ENCODE measurements at places on chromosomes 16 and 17. TPM values are rescaled to one million over a fixed set of nuclear protein-coding genes. Genes with fewer than 3 reads are reported as not detected.

DNA sequence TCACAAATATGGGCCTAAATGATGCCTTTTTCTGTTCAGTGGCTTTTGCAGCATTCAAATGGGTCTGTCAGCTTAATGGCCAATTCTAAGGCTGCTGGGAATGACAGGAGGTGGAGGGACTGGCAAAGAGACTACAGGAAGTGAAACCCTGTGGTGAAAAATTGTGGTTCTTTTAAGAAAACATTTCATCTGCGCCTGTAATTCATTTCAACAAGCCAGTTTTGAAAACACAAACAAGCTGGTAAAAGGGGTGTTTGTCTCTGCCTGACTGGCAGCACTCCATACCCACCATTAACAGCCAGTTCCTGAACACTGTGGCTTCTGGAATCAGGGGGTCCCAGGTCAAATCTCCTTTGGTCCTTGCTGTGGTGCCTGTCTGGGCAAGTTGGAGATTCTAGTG, 3.6 kb upstream of the KDM8 start:
- H3K27ac ChIP-seq = peak overlapping the region; percentile 62
- H3K27me3 ChIP-seq = no peaks in the 10 kb centered on the region
- no peak overlapping the region for H3K4me3 ChIP-seq

DNA sequence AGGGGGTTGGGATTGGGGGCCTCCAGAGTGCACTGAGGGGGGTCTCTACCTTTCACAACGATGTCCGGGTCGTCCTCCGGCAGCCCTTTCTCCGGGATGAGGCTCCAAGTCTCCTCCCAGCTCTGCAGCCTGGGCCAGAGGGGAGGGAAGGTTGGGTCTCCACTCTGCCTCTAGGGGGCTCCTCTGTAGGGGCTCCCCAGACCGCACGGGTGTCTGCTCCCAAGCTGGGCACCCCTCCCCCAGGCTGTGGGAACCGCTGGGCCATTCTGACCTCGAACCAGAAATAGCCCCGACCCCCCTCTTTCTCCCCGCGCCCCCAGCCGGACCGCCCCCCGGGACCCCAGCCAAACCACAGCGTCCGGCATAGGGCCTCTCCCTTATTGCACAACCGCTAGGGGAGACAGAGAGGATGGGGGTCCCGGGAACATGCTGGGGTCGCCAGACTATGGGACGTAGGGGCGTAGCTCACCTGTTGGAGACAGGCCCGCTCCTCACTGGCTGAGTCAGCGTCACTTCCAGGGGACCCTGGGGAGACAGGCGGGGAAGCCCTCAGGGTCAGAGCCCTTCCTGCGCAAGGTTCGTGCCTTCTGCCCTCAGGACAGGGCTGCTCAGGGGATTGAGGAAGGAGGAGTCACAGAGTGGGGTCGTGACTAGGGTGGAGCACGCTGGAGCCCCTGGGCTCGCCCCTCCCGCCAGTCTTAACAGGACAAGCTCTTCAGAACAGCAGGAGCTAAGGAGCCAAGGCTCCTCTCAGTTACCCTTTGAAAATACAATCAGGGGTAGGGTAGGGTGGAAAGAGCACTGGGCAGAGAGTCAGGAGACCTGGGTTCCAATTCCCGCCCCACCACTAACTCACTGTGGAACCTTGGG, 2.7 kb downstream of the PLEKHH3 start:
- H3K27ac ChIP-seq = no peak overlapping the region
- no peak overlapping the region for H3K4me3 ChIP-seq
- DNase-seq = no peak
- peaks cover 63% of the 10 kb centered on the region for H3K4me1 ChIP-seq
- H3K27me3 ChIP-seq = peaks cover 41% of the 10 kb centered on the region

- H3K4me1 ChIP-seq = peaks cover 84% of the 10 kb centered on the region
- no peaks in the 10 kb centered on the region for H3K27me3 ChIP-seq
- H3K36me3 ChIP-seq = no peaks in the 10 kb centered on the region
- peak overlapping the region; percentile 77 for H3K27ac ChIP-seq
Observed at GRCh38 chr17:45313421-45313771, 3.4 kb downstream of the MAP3K14 start.

The WFDC1 gene
- not detected for total RNA-seq

The ARHGAP27 gene
- total RNA-seq = 108 TPM

DNA sequence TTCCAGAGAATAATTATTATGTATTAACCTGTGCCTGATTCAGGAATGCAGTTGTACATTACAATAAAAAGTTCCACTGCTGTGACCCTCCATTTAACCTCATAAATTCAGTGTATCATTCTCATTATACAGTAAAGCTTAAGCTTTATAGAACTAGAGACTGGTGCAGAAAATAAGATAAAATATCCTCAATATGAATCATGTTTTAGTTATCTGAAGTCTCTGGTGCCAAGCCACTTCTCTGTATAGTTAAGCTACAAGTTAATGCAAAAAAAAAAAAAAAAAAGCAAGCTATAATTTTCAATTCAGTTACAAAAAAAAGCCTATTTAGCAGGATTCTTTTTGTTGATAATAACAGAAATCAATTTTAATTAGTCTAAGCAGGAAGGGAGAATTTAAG, 22.4 kb upstream of the SMIM36 start:
- H3K27me3 ChIP-seq = no peaks in the 10 kb centered on the region
- no peak overlapping the region for H3K27ac ChIP-seq
- H3K4me3 ChIP-seq = no peak overlapping the region
- no peaks in the 10 kb centered on the region for H3K36me3 ChIP-seq
- DNase-seq = no peak
- H3K4me1 ChIP-seq = no peaks in the 10 kb centered on the region

DNA sequence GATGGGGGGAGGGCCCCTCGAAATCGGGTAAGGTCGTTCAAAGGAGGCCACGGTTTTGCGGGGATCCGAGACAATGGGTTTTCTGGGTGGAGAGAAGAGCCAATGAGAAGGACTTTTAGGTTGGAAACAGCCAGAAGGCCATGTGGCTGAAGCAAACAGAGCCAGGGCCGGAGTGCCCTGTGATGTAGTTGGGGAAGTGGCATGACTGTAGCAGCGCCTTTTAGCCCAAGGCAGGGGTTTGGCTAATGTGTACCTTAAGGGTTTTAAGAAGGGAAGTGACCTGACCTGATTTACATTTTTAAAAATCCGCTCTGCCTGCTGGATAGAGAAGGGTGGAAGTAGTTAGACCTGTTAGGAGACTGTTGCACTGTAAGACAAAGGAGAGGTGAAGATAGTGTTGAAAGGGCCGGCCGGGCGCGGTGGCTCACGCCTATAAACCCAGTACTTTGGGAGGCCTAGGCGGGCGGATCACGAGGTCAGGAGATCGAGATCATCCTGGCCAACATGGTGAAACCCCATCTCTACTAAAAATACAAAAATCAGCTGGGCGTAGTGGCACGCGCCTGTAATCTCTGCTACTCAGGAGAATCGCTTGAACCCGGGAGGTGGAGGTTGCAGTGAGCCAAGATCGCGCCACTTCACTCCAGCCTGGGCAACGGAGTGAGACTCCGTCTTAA, 1.0 kb downstream of the LYRM1 start:
- no peak for DNase-seq
- H3K36me3 ChIP-seq = no peaks in the 10 kb centered on the region
- H3K27me3 ChIP-seq = no peaks in the 10 kb centered on the region
- H3K4me3 ChIP-seq = peak overlapping the region; percentile 70

DNA sequence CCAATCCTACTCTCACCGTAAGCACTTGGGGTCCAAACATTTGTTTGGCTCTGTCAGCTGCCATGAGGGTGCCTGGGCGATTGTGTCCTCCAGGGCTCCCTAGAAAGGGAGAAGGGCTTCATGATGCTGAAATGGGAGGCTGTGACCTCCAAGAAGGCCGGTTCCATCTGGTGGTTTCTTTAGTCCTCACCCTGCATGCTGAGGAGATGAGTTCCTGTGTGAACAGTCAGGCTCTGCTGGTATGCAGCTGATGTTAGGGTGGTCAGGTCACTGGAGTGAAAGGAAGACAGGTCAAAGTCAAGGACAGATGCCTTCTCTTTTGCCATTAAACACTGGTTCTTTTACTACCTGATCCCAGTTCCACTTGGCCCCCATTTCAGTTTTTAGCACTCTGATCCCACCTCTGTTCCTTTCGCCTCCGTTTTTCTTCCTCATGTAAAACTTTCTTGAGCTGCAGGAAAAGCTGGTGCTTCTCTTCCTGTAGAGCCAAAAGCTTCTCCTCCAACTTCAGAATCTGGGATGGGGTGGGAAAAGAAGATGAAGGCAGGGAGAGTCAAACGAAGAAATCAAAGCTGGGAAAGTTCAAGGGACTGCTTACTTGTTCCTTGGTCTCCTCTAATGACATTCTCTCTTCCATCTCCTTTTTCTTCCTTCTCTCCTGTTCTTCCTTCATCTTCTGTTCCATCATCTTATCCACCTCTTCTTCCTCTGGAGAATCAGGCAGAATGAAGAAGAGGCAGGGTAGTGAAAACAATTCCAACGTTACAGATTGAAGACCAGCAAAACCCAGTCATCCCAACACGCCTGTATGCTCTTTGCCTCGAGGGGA, 1.1 kb downstream of the GPS2 start:
- peaks cover 67% of the 10 kb centered on the region for H3K36me3 ChIP-seq
- DNase-seq = no peak
- H3K27me3 ChIP-seq = no peaks in the 10 kb centered on the region
- peak overlapping the region; percentile 83 for H3K27ac ChIP-seq
- H3K4me1 ChIP-seq = peaks cover 58% of the 10 kb centered on the region
- H3K4me3 ChIP-seq = peak overlapping the region; percentile 5

- H3K36me3 ChIP-seq = no peaks in the 10 kb centered on the region
- no peak overlapping the region for H3K27ac ChIP-seq
- no peak for DNase-seq
- H3K4me3 ChIP-seq = no peak overlapping the region
- H3K4me1 ChIP-seq = no peaks in the 10 kb centered on the region
- H3K27me3 ChIP-seq = no peaks in the 10 kb centered on the region
Observed at GRCh38 chr17:79619636-79620206, 8.9 kb upstream of the RBFOX3 start.

The RRAD gene
- total RNA-seq = 0.58 TPM

The ZNF75A gene
- total RNA-seq = 88.1 TPM

The PTX4 gene
- not detected for total RNA-seq

- no peak overlapping the region for H3K27ac ChIP-seq
- no peaks in the 10 kb centered on the region for H3K4me1 ChIP-seq
- no peaks in the 10 kb centered on the region for H3K36me3 ChIP-seq
- DNase-seq = no peak
- no peaks in the 10 kb centered on the region for H3K27me3 ChIP-seq
Observed at GRCh38 chr17:58786586-58787295, 31.1 kb downstream of the PPM1E start.

GRCh38 chr17:17526369-17526768, 30.2 kb upstream of the RASD1 start:
- no peaks in the 10 kb centered on the region for H3K4me1 ChIP-seq
- H3K27me3 ChIP-seq = no peaks in the 10 kb centered on the region
- H3K36me3 ChIP-seq = no peaks in the 10 kb centered on the region
- no peak overlapping the region for H3K4me3 ChIP-seq
- DNase-seq = no peak
- no peak overlapping the region for H3K27ac ChIP-seq

The MEOX1 gene
- total RNA-seq = 1.7 TPM

DNA sequence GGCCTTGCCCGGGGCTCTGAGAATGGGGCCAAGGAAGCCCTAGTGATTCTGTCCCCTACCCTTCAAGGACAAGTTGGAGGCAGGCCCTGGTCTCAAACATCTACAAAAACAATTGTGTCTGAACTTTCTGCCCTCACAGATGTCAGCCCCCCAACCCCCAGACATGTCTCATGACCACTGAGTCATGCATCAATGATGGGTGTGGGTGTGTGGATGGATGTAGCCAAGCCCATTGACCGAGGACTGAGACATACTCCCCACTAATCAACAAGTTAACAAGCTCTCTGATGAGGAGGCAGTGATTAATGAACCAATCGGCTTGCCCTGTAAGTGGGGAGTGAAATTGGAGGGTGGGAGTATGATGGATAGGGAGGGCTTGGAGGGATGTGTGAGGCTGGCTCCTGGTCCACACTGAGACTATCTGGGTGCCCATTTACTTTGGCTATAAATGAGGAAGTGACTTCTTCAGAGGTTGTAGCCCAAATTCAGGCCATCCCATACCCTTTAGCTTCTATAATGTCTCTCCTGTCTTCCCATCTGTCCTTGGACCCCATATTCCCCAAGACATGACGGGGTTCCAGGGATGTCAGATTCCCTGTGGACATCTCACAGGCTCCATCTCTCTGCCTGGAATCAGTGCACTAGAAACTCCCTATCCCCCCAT, 97.1 kb upstream of the TMEM97 start:
- DNase-seq = no peak
- H3K27ac ChIP-seq = no peak overlapping the region

- DNase-seq = no peak
- H3K27ac ChIP-seq = no peak overlapping the region
- H3K36me3 ChIP-seq = no peaks in the 10 kb centered on the region
- no peaks in the 10 kb centered on the region for H3K27me3 ChIP-seq
- H3K4me1 ChIP-seq = no peaks in the 10 kb centered on the region
Observed at GRCh38 chr16:68629351-68629910, 15.7 kb upstream of the CDH3 start.

DNA sequence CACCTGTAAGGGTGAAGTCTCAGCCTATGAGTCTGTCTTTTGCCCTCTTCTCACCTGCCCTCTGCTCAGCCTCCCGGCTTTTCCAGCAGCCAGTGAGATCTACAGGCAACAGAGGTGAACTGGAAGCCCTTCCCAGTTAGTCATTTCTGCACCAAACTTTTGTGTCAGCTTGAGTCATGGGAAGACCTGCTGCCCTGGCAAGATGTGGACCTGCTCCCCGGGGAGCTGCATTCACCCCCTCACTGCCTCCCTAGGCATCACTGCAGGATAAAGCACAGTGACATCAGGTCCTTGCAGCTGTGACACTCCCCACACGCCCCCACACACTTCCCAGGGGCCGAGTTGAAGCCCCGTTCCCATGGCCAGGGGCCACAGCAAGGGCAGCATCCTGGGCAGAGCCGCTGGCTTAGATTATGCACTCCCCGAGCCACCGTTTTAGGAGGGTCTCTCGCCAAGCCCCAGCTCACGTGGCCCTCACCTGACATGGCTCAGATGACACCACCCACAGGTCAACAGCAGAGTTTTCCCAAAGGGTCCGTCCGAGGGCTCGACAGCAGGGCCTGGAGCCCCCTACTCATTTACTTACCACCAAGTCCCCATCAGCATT, 6.5 kb upstream of the ABR start:
- no peak overlapping the region for H3K27ac ChIP-seq
- no peaks in the 10 kb centered on the region for H3K36me3 ChIP-seq
- DNase-seq = no peak
- no peak overlapping the region for H3K4me3 ChIP-seq
- H3K4me1 ChIP-seq = peaks cover 6% of the 10 kb centered on the region

- no peak for DNase-seq
- no peaks in the 10 kb centered on the region for H3K4me1 ChIP-seq
- peaks cover 72% of the 10 kb centered on the region for H3K36me3 ChIP-seq
- no peak overlapping the region for H3K4me3 ChIP-seq
- H3K27ac ChIP-seq = no peak overlapping the region
- no peaks in the 10 kb centered on the region for H3K27me3 ChIP-seq
Observed at GRCh38 chr16:58574895-58575294, 54.7 kb downstream of the CNOT1 start.

- no peak overlapping the region for H3K4me3 ChIP-seq
- H3K36me3 ChIP-seq = no peaks in the 10 kb centered on the region
- peaks cover 38% of the 10 kb centered on the region for H3K4me1 ChIP-seq
Observed at GRCh38 chr17:50710025-50710424, 2.3 kb upstream of the ANKRD40 start.
